A673 (cell line): ENCODE measurements at places on chromosomes 7 and 10. TPM values are rescaled to one million over a fixed set of nuclear protein-coding genes. Genes with fewer than 3 reads are reported as not detected.

NPC1L1 gene
- total RNA-seq, result not detected in 2 replicates

- H3K4me3 ChIP-seq, result no peak overlapping the region
- no peaks in the 10 kb centered on the region for H3K27me3 ChIP-seq
- DNase-seq, result peak; percentile 84
Observed at GRCh38 chr10:28734938-28735759, 57.8 kb downstream of the BAMBI start.

GRCh38 chr7:47386273-47386835, 195.6 kb downstream of the TNS3 start:
- no peak overlapping the region for H3K27ac ChIP-seq
- DNase-seq, result no peak
- no peaks in the 10 kb centered on the region for H3K36me3 ChIP-seq
- H3K4me3 ChIP-seq, result no peak overlapping the region
- no peaks in the 10 kb centered on the region for H3K4me1 ChIP-seq

DNA sequence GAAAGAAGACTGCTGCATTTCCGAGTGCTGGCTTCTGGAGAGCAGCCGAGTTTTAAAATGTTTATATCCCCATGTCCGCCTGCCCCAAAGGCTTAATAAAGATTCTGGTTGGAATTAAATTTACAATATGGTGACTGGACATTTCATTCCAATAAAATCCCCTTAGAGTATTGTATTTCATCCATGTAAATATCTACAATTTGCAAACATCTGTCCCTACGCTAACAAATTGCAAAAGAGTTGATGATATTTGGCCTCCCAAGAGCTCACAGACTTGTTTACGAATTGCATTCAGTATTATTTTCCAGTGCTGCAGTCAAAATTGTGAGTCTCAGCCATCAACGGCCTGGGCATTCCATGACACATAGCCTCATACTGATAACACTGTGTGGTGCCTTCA, 50.1 kb downstream of the PLEKHS1 start:
- no peaks in the 10 kb centered on the region for H3K36me3 ChIP-seq
- peaks cover 50% of the 10 kb centered on the region for H3K4me1 ChIP-seq
- no peaks in the 10 kb centered on the region for H3K27me3 ChIP-seq
- DNase-seq, result no peak

BMPER gene
- 6.7 and 8.2 TPM in 2 replicates for total RNA-seq

DNA sequence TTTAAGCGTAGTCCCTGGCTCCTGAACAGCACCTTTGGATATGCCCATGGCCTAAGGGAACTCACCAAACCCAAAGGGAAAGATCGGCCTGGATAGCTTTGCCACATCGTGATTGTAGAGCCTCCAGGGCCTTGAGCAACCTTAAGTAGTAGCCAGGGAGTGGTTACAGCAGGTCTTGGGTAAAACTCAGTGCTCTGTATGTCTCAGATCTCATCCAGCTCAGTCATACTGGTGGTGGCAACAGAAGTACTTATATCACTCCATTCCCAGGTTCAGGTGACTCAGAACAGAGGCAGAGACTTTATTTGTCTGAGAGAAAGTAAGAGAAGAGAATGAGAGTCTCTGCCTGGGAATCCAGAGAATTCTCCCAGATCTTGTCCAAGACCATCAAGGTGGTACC, 39.1 kb upstream of the AASS start:
- no peak for DNase-seq
- no peaks in the 10 kb centered on the region for H3K4me1 ChIP-seq
- H3K4me3 ChIP-seq, result no peak overlapping the region
